Cardiac fibroblast (primary cell): ENCODE measurements at places on chromosomes 16 and 17.

DNA sequence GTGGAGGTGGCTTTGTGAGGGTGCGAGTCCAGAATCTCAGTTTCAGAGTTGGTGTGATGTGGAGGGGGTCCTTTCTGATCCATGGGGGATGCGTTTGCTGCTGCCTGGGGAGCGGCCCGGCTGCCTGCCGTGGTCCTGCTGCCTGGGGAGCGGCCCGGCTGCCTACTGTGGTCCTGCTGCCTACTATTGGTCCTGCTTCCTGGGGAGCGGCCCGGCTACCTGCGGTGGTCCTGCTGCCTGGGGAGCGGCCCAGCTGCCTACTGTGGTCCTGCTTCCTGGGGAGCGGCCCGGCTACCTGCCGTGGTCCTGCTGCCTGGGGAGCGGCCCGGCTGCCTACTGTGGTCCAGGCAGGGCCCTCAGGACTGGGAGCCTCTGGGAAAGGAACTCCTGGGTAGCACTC lies 61.5 kb upstream of the ZNF750 start:
- no peak for DNase-seq

- DNase-seq = no peak
Measured at GRCh38 chr17:43707184-43707583, 45.5 kb upstream of the MEOX1 start.

DNA sequence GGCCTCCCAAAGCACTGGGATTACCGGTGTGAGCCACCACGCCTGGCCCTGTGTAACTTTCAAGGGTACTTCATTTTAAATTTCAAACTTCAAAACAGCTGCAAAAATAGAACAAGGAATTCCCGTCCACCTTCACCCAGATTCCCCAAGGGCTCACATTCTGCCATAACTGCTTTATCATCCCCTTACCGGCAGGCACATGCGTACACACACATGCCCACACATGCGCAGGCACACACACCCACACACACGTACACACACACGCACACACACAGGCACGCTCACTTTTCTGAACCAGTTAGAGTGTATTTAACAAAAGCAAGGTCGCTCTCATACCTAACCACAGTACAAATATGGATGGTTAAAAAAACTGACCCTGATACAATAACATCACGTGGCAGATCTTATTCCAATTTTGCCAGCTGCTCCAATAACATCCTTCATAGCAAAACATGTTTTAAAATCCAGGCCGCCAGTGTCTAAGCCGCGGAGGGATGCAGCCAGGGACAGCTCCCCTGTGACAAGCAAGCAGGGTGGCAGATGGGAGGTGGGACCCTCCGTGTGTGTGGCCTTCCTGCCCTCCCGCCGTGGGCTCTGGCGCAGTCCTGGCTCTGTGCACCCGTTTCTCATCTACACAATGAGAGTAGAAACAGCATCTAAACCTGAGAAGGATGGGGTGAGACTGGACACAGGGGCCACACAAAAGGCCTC lies 23.1 kb downstream of the PDIA2 start:
- no peak for DNase-seq

DNA sequence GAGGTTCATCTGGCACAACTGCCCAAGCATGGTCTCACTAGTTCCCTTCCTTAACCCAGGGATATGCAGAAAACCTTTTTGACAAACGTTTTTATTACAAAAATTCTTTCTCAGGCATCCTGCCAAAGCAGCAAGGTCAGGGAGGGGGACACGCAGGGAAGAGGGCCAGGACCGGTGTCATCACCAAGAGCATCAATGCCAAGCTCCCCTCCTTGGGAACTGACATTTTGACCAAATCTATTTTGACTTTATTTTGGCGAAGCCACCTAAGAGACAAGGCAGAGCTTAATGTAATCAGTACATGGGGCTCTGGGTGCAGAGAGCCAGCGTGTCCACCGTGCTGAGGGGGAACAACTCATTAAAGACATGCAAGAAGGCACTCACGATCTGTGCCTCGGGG lies 265.2 kb downstream of the CBLN1 start:
- DNase-seq = no peak

DNA sequence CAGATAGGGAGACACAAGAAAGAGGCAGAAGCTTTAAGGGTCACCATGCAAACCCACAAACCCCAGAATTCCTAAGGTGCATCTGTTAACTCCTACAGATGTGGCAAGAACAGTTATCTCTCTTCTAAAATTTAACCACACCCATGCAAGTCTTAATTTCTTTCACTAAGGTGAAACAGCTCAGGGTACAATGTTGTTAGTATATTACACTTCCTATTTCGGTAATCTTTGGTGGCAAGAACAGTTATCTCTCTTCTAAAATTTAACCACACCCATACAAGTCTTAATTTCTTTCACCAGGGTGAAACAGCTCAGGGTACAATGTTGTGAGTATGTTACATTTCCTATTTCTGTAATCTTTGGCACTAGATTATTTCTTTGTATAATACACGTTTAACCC lies 6.6 kb downstream of the CCL23 start:
- no peak for DNase-seq

DNA sequence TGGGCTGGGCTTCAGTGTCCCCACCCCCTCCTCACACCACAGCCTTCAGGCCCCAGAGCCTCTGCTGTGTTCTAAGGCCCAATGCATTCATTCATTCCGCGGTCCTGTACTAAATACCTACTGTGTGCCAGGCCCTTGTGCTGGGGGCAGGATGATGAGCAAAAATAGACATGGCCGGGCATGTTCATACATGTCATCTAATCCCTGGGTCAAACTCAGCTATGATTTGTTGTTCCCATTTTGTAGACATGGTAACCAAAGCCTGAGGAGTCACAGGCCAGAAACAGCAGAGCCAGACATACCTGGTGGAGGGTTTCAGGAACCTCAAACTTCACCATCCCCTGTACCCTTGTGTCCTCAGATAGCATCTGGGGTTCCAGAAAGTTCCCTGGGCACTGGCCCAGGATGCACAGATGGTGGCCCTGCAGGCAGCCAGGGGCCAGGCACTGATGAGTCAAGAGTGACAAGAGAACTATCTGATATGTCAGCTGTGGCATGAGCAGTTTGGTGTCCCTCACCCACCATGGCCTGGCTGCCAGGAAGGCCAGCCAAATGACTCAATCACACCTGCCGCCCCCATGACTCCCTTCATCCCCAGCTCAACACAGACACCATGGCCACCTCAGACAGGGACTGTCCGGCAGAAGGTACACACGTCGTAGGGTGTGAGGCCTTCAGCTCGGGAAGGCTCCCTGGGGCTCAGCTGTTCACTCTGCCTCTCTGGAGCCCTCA lies 2.7 kb upstream of the RRAD start:
- peak; percentile 31 for DNase-seq

- no peak for DNase-seq
Measured at GRCh38 chr17:16909472-16910246, 62.3 kb downstream of the TNFRSF13B start.

DNA sequence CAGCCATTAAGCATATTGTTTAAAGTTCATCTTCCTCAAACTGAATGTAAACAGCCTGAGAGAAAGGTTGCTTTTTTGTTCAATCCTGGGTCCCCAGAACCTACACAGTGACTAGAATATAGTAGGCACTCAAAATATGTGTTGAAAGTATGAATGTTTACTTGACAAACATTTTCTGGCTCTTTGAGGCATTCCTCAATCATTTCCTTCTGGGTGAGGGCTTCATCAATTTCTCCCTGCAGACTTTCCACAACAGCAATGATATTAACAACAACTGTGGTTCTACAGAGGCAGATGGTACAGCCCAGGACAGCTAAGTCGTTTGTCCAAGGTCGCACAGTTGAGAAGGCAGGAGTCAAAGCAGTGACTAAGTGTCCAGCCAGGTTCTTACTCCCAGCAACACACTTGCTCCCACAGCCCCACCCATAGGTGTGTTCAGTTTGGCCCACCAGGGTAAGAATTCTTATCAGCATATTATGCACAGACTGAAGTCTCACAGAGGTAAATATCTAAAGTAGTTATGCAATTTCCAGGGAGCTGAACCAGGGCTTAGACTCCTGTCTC lies 61.1 kb downstream of the HS3ST3B1 start:
- DNase-seq = no peak

DNA sequence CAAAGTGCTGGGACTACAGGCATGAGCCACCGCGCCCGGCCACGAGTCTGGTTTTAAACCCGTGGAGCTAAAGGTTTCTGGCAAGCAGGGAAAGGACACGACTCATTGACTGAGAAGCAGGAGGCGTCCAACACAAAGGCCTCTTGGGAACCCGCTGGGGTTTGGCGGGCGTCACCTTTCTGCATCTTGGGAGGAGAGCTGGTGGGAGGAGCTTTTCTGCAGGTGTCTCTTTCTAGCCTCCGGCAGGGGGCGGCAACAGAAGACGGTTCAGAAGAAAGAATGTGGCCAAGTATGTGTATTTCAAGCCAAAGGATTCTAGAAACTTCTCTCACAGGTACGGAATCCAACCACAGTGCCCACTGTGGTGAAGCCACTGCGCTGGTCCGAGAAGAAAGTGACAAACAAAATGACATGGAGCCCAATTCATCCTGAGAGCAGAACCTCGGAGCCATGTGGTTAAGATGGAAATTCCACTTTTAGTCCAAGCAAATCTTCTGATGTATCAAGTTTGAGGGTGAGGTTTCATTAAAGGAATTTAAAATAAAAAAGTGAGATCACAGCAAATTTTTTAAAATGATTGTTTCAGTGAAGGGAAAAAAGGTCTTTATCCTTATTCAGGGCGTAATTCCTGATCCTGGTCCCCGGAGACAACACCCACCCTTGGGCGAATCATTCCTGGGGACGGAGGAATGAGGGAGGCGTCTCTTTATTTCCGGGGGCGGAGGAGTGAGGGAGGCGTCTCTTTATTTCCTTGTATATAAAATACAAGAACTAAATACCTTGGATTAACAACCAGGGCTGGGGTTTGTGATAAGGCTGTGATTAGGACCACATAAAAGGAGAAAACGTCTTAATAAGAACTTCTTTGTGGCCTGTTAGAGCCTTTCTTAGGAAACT lies 97.6 kb downstream of the MRM3 start:
- peak; percentile 82 for DNase-seq

DNA sequence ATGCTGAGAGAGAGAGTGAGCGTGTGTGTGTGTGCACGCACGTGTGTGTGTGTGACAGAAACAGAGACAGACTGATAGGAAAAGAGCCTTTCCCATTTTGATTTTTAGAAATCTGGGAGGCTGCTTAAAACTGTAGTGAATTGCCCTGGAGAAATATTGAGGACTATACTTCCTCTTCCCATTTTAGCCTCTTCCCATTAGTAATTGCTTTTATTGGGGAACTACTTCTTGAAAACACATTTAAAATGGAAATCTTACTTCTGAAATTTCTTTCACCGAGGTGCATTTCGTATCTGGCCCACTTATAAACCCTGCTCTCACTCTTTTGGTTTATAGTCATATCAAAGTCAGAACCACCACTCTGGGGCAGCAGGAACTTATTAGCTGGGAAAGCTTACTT lies 47.1 kb downstream of the NUP93 start:
- no peak for DNase-seq

DNA sequence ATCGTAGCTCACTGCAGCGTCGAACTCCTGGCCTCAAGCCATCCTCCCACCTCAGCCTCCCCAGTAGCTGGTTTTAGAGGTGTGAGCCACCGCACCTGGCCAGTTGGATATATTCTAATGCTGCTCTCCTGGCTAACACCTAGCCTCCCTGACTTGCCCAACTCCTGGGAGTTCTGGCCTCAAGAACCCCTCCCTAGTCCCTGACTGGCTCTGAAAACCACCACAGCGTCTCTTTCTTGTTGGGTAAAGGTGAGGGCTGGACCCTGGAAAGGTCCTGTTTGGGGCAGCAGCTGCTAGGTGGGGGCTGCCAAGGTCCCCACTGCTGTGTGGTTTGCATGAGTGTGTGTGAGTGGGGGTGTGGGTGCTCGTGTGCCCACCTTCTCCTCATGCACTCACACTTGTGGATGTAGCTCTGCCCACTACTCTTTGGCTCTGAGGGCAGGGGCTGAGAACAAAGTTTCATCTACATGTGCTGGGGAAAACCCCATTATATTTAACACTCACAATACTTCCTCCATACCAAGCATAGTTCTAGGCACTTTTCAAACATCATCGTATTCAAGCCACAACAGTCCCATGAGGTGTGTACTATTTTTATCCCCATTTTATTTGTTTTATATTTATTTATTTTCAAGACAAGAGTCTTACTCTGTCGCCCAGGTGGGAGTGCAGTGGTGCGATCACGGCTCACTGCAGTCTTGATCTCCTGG lies 7.1 kb upstream of the SPNS3 start:
- no peak for DNase-seq

- peak; percentile 90 for DNase-seq
Measured at GRCh38 chr16:55508941-55509931, at the start of gene LPCAT2. Gene LPCAT2, plus strand, starts transcription at chr16:55509072. Its CDS starts 110 bp downstream, at chr16:55509182.

GRCh38 chr16:16050106-16050505 lies 100.7 kb downstream of the ABCC1 start:
- no peak for DNase-seq

DNA sequence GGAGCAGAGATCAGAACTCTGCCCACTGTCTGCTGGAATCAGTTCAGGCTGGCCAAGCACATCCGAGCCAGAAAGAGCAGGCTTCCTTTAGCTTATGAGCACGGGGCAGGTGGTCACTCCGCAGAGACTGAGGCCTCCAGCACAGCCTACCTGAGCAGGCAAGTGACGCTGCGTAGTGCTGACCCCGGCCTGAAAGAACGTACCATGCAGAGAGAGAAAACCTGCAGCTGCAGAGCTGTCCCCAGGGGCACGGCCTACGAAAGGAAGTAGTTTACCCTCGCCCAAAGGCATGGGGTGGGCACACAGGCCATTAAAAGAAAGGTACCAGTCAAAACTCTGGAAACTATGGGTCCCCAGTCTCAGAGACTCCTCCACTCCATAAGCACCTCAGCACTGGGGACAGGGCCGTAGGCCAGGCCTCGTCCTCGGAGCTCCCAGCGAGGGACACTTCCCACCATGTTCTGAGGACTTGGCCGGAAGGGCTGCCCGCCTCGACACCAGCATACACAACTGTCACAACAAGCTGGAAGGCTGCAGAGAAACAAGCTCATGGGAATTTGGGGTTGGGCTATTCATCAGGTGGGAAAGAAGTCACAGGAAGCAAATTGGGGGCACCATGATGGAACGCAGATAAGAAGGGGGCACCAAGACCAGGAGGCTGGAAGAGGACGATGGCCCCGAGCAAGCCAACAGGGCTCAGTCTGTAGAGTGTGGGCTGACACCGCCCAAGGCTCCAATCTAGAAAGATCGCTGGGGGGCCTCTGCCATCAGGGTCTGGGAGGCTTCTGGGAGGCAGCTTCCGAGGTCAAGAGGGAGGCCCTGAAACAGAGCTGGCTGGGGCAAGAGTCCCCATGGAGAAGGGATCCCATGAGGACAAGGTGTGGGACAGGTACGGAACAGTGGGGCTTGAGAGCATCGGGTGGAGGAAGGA lies 21.2 kb downstream of the MEAK7 start:
- no peak for DNase-seq

DNA sequence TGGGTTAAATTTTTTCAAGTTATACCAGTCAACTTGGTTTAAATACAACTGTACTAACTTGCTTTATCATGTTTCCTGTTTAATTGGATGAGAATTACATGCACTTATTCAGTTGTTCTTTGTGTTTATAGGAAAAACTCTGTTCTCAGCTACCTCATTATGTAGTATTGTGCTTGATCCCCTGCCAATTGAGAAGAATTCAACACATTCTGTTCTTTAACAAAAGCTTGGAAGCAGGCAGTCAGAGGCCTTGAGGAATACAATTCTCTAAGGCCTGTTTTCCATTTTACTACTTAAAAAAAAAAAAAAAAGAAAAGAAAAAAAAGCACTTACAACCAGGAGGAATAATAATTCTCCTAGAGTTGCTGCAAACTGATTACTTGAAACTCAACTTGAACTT lies 60.6 kb upstream of the CMIP start:
- DNase-seq = peak; percentile 84

- no peak for DNase-seq
Measured at GRCh38 chr17:4551141-4551540, 4.0 kb downstream of the MYBBP1A start.

- no peak for DNase-seq
Measured at GRCh38 chr17:9124554-9124935, 103.2 kb downstream of the NTN1 start.
